ENCODE measurements at places on chromosomes 11 and 22.

- no peak for DNase-seq
Observed at GRCh38 chr11:76217653-76218160, 11.4 kb upstream of the WNT11 start.

DNA sequence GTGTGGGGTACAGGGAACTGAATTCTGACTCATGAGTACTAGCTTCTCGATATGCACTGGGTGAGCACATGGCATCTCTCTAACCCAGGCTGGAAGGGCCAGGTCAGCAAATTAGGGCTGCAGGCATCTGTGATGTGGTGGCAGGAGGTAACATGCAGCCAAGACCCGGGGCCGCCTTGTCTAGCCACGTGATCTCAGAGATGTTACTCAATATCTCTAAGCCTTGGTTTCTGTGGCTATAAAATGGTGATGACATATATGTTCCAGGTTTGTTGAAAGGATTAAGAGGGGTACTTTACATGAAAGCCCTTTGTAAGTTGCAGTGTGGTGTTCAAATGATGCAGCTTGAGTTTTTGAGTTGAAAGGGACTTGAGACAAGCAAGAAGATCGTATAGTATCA lies 3.2 kb downstream of the ST14 start:
- peak; percentile 59 for DNase-seq

- no peak for DNase-seq
Observed at GRCh38 chr11:31875866-31876560, 64.9 kb upstream of the PAX6 start.

DNA sequence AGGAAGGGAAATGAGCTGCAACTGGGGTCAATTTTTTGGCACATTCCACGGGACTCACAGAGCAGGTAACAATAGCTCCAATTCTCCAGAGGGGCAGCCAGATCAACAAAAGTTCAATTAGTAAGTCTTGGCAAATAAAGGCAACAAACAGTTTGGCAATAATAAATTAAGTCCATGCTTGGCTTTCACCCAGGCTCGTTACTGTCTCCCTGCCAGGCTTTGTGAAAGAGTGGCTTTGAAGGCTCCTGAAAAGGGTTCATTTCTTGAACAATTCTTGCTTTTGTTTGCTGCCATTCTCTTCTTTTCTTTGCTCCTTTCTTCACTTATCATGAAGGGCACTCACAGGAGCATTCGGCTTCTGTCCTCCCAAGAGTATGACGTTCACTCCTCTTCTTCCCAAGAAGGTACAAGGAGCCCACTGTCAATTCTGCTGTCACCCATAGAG lies 123.3 kb downstream of the APIP start:
- no peak for DNase-seq

DNA sequence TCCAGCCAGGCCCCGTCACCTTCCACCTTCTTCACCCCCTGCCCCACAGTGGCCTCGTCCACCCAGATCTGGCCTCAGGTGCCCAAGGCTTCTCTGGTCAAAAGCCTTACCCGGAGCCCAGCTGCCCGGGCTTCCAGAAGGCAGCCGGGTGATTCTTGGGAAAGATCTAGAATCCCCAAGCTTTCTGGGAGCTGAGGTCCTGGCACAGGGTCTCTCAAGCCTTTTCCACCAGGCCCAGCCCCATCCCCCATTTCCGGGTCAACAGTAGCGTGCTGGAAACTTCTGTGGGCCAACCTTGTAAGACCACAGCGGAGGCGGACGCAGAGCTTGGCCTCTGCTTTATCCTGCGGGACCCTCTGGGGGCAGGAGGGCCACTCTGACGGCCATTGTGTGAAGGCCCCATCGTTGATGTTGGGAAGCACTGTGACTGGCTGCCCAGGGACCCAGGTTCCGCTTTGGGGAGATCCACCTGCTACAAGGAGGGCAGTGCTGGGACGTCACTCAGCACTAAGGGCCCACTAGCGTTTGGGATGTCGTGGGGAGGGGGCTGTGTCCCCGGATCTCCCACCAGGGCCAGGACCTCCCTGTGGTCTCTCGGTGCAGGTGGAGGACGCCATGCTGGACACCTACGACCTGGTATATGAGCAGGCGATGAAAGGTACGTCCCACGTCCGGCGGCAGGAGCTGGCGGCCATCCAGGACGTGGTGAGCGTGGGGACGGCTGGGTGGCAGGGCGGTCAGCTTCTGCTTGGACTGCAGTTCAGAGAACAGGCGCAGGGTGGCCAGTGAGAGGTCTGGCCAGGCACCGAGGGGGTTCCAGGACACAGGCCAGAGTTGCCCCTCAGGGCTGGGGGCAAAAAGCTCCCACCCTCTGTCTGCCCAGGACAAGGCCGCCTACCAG lies 11.5 kb downstream of the TSPAN32 start:
- no peak for DNase-seq

DNA sequence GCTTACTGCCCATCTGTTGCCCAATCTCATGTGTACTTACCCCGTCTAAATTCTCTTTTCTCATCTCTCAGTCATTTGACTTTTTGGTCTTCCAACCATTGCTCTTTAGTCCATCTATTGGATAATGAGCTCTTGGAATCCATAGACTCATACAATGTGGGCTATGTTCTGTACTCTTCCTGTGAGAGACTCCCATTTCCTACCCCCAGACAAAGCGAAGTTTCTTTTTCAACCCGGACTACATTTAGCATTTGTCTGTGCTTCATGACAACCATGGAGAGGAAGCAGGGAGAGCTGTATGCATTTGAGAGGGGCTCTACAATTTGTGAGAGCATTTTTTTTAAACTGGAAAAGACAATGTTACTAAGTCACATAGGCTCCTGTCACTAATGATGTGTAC lies 4.0 kb upstream of the ARHGAP42 start:
- no peak for DNase-seq

GRCh38 chr22:42560381-42560780 lies 6.6 kb downstream of the SERHL2 start:
- no peak for DNase-seq

GRCh38 chr11:122306831-122307391 lies 190.9 kb upstream of the BLID start:
- no peak for DNase-seq

DNA sequence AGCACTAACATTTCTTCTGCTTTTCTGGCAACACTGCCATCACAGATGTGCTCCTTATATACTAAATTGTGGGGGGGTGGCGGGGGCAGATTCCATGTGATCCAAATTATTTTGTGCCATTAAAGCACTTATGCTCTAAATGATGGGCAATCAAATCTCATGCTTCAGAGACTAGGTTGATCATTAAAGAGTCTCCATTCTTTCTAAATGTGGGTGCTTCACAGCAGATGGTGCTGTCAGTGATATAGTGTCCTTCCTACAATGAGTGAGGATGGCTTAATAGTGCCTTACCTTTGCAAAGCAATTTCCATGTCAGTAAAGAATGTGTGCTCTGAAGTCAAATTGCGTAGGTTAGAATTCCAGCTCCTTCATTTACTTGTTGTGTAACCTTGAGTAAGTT lies 589.8 kb downstream of the ETS1 start:
- no peak for DNase-seq

DNA sequence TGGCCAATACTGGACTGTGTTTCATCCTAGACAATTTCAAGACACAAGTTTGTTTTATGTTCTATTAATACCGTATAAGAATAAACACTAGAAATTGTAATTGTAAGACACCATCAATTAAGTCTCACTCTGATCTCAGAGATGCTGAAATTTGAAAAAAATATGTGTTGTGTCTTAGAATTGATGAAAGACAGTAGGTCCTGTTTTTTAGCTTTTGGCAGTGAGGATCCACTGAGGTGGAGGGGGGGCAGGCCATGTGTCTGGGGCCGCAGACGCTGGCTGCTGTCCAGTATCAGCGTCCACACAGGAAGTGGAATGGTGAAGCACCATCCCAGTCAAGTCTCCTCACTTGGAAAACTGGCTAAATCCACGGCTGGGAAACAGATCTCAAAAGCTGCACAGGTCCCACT lies 22.5 kb upstream of the ALG8 start:
- no peak for DNase-seq

DNA sequence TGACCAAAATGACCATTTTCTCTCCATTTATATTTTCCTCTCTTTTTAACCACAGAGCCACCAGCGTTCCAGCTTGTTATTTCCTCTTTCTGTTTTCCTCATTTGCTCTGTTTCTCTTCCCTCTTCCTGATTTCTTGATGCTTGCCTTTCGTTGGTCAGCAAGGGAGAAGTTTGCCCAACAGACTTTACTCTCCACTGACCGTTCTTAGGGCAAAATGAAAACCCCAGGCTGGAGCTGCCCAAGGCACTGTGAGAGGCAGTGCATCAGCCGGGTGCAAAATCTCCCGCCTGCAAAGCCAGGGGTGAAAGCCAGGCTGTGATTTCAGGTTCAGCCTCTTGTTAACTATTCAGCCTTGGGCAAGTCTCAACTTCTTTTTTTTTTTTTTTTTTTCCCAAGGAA lies 26.1 kb upstream of the APLP2 start:
- no peak for DNase-seq

All from NK-92 treated with Interleukin-12 subunit alpha and Interleukin-12 subunit beta, amount 100 ng/mL, for 24 hours (cell line).